ENCODE measurements at places on chromosomes 12 and 14.

DNA sequence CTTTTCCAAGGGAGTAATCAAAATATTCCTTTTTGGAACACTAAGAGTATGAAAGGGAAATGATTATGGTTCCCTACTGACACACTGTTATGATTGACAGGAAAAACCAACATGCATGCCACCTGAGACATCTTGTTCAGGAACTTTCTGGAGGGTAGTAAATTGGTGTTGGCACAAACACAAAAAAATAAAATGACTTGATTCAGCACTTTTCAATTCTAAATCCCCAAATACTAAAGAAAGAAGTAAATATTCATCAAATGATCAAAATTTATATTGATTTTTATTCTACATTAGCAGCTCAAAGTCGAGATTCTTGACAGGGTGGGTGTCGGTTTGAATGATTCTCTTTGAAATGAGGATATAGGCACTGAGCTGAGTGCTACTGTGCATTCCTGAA, 271.4 kb upstream of the NPAS3 start:
- no peak for DNase-seq

DNA sequence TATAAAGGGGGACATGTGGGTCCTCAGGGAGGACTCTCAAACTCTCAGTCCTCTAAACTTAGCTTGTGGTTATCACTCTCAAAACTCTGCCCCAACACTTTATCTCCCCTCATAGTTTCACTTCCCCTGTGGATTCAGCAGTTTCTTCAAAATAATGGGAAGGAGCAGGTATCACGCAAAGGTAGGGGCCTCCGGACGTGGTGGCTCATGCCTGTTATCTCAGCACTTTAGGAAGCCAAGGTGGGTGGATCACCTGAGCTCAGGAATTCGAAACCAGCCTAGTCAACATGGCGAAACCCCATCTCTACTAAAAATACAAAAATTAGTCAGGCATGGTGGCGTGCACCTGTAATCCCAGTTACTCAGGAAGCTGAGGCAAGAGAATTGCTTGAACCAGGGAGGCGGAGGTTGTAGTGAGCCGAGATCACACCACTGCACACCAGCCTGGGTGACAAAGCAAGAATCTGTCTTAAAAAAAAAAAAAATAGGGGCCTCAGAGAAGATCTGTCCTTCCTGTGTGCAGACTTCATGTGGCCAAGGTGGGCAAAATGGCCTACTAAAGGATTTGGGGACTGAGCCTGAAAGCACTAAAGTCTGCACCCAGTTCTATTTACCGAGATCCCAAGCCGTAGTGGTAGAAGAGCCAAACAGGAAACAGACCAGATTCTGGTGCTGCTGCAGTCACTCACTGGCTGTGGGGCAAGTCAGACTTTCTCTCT, 6.4 kb downstream of the ITGB7 start:
- DNase-seq = no peak

- no peak for DNase-seq
These were observed 27.7 kb upstream of the BBS10 start for GRCh38 chr12:76375939-76376338.

DNA sequence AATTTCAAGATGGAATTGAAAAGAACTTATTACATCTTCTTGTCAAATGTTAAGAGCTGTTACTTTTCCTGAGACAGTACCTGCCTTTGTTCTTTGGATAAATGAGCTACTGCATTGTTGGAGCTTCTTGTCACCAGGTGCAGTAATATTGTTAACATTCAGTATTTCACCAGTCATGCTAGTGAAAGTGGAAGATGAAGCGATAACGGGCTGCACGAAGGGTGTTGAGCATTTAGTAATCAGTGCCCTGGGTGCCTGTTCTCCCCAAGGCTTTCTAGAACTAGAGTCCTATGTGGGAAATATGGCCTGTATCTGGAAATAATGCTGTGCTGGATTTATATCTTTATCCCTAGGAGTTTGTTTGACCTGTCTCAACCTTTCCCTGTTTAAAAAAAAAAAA, 83.2 kb downstream of the PPP2R5C start:
- no peak for DNase-seq

- no peak for DNase-seq
These were observed 357.6 kb downstream of the PDZRN4 start for GRCh38 chr12:41545761-41546160.

DNA sequence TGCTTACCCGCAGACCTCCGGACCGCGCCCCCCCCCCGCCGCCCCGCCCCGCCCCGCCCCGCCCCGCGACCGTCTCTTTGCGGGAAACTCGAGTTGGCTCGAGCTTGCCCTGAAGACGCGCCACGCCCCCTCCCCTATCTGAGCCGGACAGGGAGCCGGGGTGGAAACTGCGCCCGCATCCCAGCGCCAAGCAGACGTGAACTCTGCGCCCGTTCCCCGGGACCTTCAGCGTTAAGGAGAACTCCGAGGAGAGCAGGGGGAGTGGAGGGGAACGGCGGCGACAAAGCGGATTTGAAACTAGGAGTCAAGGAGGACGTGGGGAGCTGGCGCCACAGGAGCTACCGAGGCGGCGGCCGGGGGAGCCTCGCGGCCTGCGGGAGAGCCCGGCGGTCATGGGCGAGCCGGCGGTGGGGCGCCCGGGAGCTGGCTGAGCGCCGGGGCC, at the start of gene KCNK13:
Gene KCNK13, plus strand, starts transcription at position 310 of the 442 bp plus-strand sequence. CDS start 212 bp downstream, outside the sequence.
- DNase-seq = no peak

DNA sequence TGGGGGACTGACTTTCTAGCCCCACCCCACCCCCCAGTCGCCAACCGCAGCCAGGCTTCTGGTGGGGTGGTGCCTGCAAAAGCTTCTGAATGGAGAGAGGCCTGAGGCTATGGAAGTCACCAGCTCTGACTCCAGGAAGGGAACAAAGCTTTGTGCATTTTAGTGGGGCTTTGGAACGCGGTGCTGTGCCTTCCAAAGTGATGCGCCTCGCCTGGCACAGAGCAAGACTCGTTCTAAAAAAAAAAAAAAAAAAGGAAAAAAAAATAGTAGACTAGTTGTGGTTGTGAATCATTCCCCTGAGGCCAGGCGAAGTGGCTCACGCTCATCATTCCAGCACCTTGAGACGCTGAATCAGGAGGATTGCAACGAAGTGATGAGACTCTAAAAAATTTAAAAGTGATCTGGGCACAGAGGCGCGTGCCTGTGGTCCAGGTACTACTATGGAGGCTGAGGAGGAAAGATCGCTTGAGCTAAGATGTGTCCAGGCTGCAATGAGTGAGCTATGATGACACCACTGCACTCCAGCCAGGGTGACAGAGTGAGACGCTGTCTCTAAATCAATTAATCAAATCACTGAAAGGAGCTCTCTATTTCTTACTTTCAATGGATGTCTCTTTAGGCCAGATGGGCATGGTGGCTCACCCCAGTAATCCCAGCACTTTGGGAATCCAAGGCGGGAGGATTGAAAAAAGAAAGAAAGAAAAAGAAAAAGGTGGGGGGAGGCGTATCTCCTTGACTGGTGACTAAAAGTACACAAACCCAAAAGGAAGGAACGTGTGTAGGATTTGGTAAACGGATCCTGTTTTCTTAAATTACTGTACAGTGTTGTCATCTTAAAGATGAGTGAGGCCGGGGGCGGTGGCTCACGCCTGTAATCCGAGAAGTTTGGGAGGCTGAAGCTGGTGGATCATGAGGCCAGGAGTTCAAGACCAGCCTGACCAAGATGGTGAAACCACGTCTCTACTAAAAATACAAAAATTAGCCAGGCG, 259.6 kb upstream of the ALG10B start:
- no peak for DNase-seq

DNA sequence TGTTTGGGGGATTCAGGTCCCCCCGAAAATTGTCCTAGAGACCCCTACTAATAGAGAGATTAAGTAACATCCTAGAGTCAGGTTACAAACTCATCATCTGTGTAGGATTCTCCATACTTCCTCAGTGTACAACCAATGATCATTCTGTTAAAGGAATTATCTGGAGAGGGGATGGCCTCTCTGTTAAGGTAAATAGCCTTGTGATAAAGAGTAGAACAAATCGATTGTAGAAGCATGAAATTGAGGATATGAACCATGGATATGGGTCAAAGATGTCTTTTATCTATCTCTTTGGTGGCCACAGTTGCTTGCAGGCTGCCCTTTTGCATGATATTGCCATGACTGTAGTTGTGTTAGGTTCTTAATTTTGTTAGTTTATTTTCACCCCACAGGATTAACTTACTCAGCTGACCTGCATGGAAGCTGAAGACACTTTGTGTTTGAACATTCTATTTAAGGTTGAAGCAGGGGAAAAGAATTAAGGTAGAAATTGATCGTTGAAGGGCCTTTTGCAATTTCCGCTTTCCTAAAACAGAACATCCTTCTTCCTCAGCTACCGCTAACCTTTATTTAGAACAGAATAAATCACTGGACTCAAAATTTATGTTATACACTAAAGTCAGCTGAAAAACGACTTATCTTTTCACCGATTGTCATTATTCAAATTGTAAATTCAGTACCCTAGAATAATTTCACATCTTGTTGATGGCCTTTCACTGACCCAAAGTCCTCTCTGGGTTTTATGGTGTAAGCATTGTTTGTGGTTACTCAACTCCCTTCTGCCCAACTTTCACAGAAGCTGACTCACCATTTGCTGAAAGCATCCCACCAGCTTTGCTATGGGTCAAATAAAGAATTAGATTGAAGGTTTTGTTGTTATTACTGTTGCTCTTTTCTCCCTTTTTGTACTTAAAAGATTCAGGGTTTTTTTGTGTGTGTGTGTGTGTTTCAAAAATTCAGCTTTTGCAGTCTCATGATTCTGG, 52.3 kb downstream of the IRAK3 start:
- DNase-seq = no peak

DNA sequence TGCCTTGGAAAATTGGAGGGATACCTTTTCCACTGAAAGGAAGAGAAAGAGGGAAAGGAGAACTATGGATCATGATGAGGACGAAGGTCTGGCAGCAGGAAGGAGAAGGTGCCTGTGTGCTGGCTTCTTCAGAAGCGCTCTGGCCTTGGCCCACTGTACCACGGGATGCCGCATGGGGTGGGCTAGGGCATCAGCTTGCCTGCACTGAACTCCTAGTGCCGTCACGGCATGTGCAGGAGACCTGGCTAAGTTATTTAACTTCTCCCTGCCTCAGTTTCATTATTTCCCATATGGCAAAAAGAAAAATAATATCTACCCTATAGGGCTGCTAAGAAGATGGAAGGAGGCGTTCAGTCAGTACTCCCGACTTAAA, 28.1 kb downstream of the FBXO21 start:
- DNase-seq = no peak

DNA sequence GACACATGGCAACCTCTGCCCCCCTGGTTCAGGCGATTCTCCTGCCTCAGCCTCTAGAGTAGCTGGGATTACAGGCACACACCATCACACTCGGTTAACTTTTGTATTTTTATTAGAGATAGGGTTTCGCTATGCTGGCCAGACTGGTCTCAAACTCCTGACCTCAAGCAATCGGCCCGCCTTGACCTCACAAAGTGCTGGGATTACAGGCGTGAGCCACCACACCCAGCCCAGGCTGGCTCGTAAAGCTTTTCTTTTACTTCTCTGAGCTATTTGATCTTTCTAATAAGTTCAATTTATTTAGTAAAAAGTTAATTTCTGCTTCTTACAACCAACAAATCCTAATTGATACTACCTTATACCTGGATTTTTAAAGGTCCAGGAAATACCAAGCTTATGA, 127.4 kb upstream of the KRR1 start:
- no peak for DNase-seq

GRCh38 chr12:95217377-95218149, at the start of the genes FGD6 and VEZT:
Gene FGD6, minus strand, starts transcription at chr12:95217467. Its CDS starts 227 bp downstream, at chr12:95217240.
Gene VEZT, plus strand, starts transcription at chr12:95217807. Its CDS starts 44 bp downstream, at chr12:95217851.
- DNase-seq = peak; percentile 97

- DNase-seq = no peak
These were observed 124.2 kb upstream of the TSPAN8 start for GRCh38 chr12:71282020-71282419.

DNA sequence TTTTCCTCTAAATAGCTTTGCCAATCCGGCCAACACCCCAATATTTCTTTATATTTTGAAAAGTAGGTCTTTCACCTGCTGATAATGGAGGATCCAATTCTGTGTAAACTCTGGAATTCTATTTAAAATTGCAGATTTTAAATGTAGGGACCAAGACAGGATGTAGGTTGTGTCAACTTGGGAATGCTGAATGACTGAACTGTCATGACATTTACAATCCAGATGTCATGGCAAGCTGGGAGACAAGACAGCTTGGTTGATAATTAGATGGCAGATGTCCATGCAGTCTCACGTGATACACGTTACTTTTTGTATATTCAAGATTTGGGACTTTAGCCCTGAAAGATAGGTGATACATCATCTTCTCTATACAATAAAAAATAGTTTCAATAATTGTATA, 477.2 kb downstream of the DIO2 start:
- DNase-seq = no peak

DNA sequence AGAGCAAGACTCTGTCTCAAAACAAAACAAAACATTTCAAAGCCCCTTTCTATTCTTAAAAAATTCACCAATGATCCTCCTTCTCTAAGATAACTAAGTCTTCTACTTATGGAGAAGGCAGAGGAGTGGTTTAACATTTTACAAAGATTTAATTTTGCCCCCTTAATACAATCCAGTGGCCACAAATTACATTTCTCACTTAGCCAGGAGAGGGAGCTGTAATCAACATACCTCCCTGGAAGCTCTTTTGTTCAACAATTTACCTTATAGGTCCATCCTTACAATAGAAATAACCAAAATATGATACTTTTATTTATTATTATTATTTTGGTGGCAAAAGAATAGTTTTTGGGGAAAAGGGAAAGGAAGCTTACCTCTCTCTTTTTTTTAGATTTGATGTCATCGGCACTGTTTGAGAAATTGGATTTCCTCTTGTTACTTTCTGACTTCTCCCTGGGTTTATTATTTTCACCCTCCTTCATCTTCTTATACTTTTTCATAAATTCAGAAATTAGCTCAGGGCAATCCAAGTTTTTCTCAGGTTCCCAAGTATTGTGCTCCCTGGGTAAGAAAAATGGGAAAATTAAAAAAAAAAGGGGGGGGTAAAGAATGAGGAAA, 28.1 kb downstream of the CBX5 start:
- DNase-seq = no peak

- DNase-seq = no peak
These were observed 21.1 kb upstream of the TMEM132C start for GRCh38 chr12:128245905-128246304.

DNA sequence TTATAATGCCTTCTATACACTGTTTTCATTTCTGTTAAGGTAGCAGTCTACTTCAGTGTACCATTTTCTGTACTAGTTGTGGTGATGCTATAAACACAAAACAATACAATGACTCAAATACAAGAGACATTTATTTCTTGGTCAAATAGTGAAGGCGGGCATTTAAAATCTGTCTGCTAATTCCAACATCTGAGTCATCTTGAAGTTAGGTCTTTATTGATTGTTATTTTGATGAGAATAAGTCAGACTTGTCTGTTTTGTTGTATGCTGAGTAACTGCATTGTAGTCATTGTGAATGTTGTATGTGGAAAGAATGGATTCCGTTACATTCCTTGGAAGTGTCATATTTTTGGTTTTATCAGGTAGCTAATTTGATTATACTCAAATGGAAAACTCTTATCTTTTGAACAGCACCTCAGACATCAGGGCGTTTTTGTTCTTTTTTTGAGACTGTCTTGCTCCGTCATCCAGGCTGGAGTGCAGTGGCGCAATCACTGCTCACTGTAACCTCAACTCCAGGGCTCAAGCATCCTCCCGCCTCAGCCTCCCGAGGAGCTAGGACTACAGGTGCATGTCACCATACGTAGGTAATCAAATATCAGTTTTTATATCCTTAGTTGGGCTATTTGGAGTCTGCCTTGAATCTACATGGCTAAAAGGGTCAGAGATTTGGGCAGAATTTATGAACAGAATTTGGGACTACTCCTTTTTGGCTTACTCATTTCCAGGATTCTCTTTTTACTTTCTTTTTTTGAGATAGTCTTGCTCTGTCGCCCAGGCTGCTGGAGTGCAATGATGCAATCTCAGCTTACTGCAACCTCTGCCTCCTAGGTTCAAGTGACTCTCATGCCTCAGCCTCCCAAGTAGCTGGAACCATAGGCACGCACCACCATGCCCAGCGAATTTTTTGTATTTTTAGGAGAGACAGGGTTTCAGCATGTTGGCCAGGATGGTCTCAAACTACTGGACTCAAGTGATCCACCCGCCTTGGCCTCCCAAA, 56.8 kb downstream of the PAPLN start:
- DNase-seq = no peak

Data from T-helper 2 cell (primary cell).